ENCODE measurements at places on chromosomes 7 and 10. TPM values are rescaled to one million over a fixed set of nuclear protein-coding genes. Genes with fewer than 3 reads are reported as not detected.
A peak's percentile ranks its signal among the peaks of the same experiment; 100 is the strongest.

DNA sequence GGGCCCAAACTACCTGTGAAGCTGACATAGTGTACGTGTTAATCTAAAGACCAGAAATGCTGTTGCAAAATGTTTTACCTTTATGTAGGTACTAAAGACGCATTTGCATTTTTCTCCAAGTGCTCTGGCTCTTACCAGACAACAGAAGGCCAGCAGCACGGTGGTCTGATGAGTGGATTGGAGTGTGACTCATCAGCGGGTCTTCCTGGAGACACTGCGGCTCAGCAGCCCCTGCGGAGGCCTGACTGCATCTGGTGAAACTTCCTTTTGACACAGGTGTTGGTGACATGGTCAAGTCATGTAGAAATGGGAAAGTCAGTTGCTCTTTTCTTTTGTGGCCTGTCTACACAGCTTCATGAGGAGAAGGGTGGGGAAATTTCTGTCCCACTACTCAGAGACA, 723.6 kb downstream of the INHBA start:
- DNase-seq: no peak

DNA sequence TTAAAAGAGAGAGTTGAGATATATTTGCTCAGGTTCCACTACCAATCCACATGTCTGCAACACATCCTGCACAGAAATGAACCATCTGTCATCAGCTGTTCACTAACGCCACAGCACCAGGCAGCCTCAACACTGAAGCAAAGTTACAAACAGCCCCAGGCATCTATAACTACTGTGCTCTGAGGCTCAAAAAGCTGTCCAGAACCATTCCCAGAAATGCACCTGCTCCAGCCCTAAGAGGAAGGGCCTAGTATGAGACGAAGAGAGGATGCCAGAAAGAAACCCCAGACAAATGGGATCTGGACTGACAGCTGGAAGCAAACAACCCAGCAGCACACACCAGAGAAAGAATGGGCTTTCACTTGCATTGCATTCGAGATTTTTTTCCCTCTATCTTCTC, 159.3 kb downstream of the ELMO1 start:
- DNase-seq: no peak

GRCh38 chr7:157905651-157906461, 569.1 kb downstream of the DNAJB6 start:
- DNase-seq: no peak

DNA sequence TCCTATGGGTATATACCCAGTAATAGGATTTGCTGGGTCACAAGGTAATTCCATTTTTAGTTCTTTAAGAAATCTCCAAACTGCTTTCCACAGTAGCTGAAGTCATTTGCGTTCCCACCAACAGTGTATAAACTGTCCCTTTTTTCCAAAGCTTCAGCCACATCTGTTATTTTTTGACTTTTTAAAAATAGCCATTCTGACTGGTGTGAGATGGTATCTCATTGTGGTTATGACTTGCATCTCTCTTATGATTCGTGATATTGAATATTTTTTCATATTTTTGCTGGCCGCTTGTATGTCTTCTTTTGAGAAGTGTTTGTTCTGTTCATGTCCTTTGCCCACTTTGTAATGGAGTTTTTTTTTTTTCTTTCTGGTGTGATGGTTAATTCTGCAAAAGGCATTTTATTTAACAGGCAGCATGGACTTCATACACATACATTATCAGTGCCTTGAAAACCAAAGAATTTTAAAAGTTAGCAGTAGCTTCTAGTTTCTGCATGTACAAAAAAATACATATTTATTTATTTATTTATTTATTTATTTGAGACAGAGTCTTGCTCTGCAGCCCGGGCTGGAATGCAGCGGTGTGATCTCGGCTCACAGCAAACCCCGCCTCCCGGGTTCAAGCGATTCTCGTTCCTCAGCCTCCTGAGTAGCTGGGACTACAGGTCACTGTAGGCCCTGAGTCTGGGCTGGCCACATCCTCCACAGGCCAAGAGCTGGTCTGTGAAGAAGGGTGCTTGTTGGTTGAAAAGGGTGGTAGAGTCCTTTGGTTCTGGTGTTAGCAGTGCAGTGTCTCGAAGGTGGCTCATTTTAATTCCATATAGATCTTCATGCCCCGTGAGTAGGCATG, 32.3 kb downstream of the AGR3 start:
- no peak for DNase-seq

GRCh38 chr10:122665329-122665860, 34.3 kb downstream of the C10orf120 start:
- no peak for DNase-seq

DNA sequence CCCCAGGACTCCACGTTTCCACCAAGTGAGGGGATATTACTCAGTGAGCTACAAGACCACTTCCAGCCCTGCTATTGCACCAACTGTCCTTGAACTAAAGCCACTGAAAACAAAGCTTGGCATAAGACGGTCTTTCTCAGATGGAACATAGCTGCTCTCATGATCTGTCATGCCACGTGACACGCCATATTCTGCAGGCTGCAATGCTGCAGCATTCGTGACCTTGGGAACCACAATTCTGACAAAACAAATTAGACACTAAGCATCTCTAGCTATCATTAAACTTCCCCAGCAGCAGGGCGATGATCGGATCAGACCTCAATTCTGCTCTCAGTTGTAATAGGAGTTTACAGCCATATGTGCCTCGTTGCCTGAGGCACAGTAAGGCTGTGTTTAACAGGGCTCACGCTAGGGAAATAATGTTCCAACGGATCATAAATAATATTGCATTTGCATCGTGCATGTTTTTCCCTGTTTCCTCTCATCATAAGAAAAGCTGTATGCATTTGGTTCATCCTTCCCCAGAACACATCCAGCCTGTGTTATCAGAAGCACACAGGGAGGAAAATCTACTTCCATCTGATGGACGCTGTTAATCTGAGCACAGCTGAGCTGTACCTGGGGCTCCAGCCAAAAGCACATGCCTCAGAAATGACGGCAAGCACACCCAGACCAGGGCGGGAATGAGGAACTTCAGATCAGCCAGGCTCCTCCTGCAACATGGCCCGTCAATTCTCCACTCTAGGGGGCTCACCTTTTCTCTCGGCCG, 38.6 kb upstream of the CNPY1 start:
- peak; percentile 19 for DNase-seq

DNA sequence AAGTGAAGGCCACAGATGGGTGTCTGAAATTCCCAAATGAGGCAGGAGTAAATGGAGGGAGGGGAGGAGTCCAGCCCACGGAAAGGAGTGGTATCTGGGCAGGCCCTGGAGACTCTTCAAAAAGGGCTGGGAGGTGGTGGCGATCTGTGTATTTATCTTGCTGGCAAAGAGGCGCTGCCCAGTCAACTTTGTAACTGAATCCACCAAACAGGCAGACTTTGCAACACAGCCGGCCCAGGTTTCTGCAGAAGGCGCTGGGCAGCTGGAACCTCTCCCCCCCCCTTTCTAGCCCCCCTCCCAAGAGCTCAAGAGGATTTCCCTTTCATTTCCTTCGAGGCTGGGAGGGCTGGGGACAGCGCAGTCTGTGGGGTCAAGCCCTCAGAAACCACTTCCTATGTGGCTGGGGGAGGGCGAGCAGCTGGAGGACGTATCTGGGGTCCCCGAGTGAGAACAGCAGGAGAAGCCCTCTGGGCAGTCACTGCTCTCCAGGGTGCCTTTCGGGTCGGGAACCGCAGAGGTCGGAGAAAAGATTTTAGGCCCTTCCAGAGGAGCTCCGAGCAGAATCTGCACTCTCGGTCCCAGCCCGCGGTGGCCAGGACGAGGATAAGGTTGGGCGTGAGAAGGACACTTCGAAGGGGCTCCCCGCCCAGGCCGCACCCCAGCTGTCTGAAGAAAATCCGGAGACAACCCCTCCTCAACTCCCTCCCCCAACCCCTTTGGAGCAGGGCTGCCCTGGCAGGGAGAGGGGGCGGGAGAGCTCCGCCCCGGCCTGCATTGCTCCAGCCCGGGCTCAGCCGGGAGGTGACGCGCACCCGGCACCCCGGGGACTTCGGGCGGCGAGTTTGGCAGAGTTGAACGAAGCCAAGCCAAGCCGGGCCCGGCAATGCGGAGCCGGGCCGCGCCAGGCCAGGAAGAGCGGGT, 965 bp downstream of the ZCCHC24 start:
- DNase-seq: peak; percentile 56

GRCh38 chr10:24651923-24652322, 71.8 kb downstream of the ARHGAP21 start:
- DNase-seq: no peak

DNA sequence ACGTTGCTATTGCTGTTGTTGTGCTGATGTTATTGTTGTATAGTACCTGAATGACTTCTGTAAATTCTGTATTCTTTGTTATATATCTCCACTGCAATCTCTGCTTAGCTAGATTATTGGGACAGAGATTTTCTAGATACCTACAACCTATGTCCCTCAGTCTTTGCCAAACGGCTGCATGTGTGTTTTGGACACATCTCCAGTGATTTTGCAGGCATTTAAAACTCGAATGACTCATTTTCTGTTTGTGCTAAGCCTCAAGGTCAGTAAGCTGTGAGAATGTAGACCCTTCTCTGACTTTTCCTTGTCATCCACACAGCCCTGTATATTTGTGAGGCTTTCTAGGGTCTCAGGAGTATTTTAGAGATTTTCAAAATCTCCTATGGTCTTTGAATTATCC, 410.7 kb downstream of the POM121L12 start:
- no peak for DNase-seq

DNA sequence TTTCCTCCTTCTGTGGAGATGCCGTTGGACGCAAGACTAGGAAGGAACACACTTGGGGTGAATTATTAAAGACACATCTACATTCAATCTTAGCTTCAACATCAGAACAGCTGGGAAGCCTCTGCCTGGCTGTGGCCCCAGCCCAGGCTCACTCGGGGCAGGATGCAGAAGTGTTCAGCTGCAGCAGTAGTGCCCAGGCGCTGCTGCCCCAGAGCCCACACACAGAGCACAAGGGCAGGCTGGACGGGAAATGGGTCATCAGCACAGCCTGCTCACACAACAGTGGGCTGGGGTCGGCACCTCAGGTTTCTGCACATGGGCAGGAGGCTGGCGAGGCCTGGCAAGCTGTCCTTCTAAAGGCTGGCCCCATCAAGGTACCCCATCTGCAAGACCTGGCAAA, 42.5 kb downstream of the NOD1 start:
- DNase-seq: no peak

- DNase-seq: no peak
Measured at GRCh38 chr7:31002256-31002655, 38.5 kb downstream of the GHRHR start.

- DNase-seq: no peak
Measured at GRCh38 chr10:79250259-79250658, 97.0 kb upstream of the PPIF start.

GRCh38 chr10:93826355-93826754, 67.4 kb upstream of the SLC35G1 start:
- DNase-seq: no peak

- no peak for DNase-seq
Measured at GRCh38 chr7:138245682-138246081, 169.4 kb downstream of the AKR1D1 start.

DNA sequence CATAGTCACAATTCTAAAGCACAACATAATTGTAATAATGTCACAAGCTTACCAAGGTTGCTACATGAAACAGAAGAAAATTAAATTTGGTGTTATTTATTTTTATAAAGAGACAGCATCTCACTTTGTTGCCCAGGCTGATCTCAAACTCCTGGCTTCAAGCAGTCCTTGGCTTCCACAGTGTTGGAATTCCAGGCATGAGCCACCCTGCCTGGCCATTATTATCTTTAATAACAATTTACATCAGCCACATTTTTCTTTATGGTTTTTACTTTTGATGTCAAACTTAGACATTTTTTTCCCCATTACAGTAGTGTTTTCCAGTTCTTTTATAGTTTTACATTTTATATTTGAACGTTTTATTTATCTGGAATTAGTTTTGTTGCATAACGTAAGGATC, 46.7 kb downstream of the BMPR1A start:
- DNase-seq: no peak

GRCh38 chr7:152395112-152395511, 40.7 kb downstream of the KMT2C start:
- no peak for DNase-seq

- no peak for DNase-seq
Measured at GRCh38 chr7:132255898-132256297, 320.4 kb downstream of the PLXNA4 start.

DNA sequence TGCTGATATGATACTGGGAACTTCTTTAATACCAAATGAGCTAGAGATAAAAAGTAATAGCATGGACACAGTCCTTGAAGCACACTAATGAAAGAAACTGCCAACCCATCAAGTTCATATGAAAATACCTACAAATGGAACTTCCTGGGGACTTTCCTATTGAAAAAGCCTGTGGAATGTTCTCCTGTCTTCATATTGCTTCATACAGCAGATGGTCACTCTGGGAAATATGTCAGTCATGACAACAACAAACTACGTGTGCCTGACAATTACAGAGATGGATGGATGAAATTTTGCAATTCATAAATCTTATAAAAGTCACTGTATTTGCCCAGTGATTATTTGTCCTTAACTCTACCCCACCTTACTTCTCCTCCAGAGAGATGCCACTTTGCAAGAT, 106.6 kb upstream of the COL1A2 start:
- DNase-seq: no peak

- DNase-seq: no peak
Measured at GRCh38 chr7:155872678-155873369, 60.6 kb upstream of the SHH start.

DNA sequence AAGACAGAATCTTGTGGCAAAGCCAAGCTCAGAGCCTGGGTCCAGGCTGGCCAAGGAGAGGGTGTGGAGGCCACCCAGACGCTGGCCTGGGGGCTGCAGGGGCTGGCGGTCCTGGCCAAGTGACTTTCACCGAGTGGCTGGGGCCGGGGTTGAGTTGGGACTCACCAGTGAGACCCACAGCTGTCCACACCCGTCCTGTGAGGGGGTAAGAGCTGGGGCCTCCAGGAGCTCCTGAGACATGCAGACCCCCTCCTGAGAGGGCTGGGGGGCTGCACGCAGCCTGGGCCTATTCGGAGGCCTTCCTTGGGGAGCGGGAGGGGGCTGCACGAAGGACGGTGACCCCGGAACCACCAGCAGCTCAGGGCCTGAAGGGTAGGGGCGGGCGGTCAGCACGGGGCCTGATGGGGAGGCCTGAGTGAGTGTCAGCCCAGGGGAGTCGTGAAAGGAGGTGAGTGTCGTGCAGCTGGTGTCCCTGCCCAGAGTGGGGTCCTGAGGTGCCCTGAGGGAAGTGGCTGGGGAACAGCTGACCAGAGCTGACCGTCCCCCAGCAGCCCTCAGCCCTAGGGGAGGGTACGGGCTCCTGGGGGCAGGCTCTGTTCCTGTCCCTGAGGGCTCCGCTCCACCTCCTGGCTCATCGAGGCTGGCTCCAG, 100.9 kb downstream of the FOXL3 start:
- DNase-seq: no peak

- DNase-seq: no peak
Measured at GRCh38 chr10:19966751-19967150, 150.5 kb downstream of the PLXDC2 start.

- DNase-seq: no peak
Measured at GRCh38 chr7:30143748-30144251, 9.0 kb downstream of the MTURN start.

The KAZALD1 gene
- polyA plus RNA-seq: 24.5 TPM

The HBP1 gene
- 86.5 TPM for polyA plus RNA-seq

The ANKRD61 gene
- polyA plus RNA-seq: 0.31 TPM

The SFRP4 gene
- polyA plus RNA-seq: 14.3 TPM

The FAM180A gene
- polyA plus RNA-seq: not detected

The RBP4 gene
- polyA plus RNA-seq: 1.5 TPM

The CPN1 gene
- polyA plus RNA-seq: not detected

The MKX gene
- polyA plus RNA-seq: 11.3 TPM

The SPDYE18 gene
- not detected for polyA plus RNA-seq

The CYP3A7 gene
- polyA plus RNA-seq: 0.83 TPM
